ENCODE measurements at places on chromosomes 2 and 18.
A peak's percentile ranks its signal among the peaks of the same experiment; 100 is the strongest.

DNA sequence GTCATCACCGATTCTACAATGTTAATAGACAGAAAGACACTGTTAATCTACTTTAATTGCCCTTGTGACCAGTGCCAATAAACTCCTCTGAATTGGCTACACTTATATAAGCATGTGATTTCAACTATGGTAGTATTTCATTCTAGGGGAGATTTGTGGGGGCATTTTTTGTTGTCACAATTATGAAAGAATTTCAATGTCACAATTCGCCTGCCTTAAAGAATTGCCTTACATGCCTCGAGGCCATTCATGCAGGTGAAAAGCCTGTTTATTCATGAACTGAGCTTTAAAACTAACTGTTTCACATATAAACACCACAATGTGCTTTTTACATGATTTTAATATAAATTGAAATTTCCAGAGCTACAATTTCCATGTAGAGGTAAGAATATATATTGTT is 162.8 kb downstream of the GCA start:
- no peak for DNase-seq

DNA sequence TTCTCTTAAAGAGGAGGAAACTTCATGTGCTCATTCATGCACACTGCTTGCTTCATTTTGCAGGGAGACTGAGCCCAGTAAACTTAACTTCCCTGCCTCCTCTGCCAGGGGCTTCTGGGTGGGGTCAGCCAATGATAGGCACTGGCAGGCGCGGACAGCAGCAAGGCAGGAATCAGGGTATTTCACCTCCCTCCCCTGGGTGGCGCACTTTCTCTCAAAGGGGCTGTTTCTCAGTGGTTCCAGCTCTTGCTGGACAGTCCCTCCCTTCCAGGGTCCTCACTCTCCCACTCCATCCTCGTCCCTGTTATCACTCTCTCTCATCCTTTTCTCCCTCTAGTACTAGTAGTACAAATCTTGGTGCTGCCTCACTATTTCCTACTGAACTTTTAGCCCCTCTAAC is 320.5 kb upstream of the ZNF521 start:
- no peak for DNase-seq

DNA sequence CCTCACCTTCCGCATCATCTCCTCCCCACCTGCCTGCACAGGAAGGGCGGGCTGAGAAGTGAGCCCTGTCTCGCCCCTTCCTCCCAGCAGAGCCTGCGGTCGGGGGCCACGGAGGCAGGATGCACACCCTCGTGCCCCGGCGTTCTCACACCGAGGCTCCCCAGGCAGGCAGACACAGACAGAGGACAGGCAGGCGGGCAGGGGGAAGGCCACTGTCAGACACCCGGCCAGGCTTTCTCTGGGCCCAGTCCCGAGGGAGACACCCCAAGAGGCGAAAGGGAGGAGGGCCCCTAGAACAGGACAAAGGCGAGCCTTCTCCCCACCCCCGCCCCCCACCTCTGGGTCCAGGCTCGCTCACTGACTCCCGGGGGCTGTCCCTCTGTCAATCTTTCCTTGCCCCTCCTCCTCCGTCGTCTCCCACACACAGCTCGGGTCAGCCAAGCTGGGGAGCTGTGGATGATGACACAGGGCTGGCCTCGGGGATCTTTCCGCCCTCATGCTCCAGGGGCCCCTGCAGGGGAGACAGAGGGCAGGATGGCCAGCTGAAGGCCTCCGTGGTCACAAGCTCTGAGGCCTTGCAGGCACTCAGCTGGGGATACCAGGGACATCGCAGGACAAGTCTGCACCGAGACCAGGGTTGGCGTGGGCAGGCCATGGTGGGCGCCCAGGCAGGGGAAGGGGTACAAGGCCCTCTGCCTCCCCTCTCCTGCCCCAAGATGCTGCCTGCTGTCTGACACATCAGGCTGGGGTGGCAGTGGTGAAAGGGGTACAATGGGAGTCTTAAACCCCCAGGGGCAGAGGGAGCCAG is 24.9 kb downstream of the BIN1 start:
- DNase-seq = no peak

DNA sequence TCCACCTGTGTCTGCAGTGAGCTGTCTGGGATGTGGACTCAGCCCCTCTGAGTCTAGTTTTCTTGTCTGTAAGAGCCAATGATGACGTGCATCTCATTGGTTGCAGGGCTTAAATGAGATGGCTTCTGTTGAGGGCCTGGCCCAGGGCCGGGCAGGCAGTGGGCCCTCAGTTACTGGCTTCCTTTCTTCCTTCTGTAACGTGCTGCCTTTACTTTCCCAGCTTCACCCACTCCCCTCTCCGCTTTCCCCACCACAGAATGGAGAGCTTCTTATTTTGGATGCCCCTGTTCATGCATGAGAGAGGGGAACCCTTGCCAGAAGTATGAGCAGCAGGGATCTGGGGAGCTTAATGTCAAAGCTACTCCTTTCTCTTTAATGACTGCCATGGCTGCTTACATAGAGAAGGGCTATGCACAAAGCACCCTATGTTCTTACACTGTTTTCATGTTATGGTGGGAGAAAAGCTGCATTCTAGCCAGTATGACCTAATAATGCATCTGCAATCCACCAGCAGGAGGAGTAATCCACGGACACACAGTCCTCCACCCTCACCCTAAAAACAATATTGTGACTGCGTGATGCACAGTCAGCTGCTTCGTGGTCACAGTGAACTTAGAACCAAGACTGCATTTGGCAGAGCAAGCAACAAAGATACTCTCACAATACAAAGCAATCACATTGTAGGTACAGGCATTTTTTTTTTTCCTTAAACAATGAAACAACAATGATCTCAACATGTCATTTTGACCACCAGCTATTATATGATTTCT is 37.2 kb downstream of the CREG2 start:
- peak; percentile 40 for DNase-seq

DNA sequence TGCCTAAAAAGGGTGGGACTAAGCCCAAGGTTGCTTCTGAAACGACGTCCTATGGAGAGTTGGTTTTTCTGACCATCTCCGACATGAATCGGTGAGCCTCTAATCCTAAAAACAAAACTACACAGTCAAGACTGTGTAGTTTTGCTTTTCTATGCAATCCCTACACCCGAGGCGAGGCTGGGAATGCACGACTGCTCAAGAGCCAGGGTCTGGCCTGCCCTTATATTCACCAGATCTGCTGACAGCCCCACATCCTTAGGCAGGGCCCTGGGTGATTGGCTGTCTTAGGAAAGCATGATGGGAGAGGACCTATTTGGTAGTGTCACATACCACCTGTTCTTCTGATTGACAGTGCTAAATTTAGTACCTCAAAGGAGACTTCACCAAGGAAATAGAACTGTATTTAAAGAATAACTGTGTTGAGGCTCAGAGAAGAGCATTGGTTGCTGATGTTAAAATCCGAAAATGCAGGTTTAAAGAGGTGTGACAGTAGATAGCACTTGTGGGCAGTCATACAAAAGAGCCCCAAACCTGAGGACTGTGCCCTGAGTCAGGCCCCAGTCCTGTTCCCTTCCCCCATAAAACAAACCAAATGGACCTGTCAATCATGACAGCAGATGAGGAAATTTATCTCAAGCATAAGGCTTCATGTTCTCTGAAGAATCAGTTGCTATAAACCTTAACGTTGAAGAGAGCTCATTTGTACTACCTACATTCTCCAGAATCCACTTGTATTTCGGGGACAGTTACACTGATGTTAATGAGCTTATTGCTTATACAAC is at the start of gene TTN:
Gene TTN, minus strand, starts transcription at position 197 of the 782 bp plus-strand sequence. CDS start 2,781 bp downstream, outside the sequence.
- DNase-seq = no peak

DNA sequence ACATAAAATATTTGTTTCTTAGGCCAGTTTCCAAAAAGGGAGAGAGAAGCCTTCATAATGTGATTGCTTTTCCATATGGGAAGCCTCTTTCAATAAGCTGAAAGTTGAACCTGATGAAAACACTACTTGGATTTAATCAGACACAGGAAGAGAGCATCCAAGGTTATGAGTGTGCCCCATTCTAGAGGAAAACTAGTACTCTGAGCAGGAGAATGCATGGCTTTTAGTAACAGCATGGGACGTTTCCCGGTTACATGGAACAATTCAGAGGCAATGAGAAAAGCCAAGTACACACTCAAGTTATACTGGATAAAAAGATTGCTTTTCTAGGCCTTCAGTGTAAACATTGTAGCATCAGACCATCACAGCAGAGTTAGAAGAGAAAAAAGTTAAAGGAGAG is 315.8 kb downstream of the ZNF516 start:
- DNase-seq = no peak

GRCh38 chr2:51013079-51013932 is 18.6 kb downstream of the NRXN1 start:
- DNase-seq = peak; percentile 65

- DNase-seq = no peak
Measured at GRCh38 chr2:69177063-69177771, 164.2 kb downstream of the ANTXR1 start.

- no peak for DNase-seq
Measured at GRCh38 chr18:76589316-76589715, 94.3 kb upstream of the ZNF516 start.

DNA sequence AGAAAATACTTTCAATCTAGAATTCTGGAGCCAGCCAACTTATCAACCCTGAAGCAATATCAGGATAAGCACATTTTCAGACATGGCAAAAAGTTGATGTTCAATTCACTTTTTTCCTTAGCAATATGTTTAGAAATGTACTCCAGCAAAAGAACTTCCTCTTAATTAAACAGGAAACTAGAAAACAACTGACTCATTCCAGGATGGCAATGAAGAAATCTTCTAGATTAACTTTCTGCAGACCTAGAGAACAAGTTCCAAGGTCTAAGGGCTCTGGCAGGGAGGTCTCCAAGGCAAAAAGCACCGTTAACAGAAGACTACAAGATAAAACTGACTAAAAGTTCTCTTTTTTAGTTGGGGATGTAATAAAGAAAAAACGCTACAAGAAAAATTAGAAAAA is 69.2 kb upstream of the VWC2L start:
- peak; percentile 51 for DNase-seq

DNA sequence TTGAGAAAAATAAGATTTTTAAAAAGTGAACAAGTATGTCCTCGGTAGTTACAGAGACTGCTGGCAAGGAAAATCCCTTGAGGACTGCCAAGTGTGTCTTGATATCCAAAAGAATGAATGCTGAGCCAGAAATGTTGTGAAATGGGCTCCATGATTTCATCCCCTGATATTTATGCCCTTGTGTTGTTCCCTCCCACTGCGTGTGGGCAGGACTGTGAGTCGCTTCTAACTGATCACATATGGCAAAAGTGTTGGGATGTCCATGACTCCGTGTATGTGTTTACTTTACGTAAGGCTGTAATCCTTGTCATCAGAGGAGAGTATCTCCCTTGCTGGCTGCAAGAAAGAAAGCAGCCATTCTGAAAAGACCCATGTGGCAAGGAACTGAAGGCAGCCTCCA is 285.1 kb downstream of the SS18 start:
- DNase-seq = no peak

GRCh38 chr2:52022006-52022405 is 990.1 kb upstream of the NRXN1 start:
- no peak for DNase-seq

- no peak for DNase-seq
Measured at GRCh38 chr2:602571-603359, 74.4 kb downstream of the TMEM18 start.

- DNase-seq = no peak
Measured at GRCh38 chr18:45163871-45164270, 451.4 kb upstream of the SLC14A2 start.
